ENCODE measurements at places on chromosomes 13 and 19.

GRCh38 chr13:42707048-42707447 lies 74.3 kb upstream of the FAM216B start:
- no peak for DNase-seq

- DNase-seq, result no peak
Measured at GRCh38 chr13:102839462-102839861, 6.4 kb upstream of the ERCC5 start.

DNA sequence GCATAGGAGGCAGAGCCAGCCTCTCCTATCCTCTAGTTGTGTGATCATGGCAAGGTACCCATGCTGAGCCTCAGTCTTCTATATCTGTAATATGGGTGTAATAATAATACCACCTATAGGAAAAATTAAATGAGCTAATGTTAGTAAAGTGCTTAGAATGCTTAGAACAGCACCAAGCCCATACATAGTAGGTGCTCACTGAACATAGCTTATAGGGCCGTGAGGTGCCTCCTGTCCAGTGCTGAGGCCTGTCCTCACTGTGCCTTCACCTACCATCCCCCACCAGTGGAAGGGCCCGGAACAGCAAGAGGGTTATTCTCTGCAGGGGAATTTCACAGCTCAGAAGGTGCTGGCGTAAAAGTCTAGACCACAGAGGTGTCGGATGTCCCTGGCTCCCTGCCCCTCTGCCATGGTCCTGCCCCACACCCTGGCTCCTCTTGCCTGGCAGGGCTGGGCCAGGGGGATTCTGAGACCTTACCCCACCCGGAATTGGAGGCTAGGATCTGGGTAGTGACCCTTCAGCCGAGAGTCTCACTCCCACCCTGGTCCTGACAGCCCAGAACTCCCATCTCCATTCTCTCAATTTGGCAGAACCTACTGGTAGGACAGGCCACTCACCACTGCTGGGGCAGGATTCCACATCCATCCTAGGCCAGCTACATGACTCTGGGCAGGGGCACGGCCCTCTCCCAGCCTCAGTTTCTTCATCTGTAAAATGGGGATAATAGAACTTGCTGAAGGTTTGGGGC lies 2.2 kb upstream of the SCN1B start:
- DNase-seq, result no peak

DNA sequence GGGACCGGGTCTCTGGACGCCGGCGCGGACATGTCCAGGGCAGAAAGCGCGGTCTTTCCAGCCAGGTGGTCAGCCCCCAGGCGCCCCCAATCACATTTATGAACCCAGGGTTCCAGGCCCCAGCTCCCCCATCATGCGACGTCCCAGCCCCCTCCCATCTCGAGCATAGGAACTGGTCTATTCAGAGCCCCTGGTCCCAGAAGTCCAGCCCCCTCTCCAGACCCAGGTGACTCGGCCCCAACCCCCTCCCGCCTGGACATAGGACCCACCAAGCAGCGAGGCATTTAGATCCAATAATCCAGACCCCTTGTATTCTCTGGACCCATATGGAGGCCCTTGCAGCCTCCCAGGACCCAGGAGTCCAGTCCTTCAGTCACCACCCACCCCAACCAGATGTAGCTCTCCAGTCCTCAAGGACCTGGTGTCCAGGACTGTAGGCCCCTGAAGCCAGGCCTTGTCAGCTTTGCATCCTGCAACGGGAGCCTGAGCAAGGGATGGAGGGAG lies 501 bp downstream of the APLP1 start:
- DNase-seq, result no peak

GRCh38 chr19:53868091-53868891 lies 608 bp downstream of the MYADM start:
- DNase-seq, result no peak

- DNase-seq, result no peak
Measured at GRCh38 chr13:43424412-43424811, 362.4 kb downstream of the ENOX1 start.
